ENCODE measurements at places on chromosomes 13 and 19.

DNA sequence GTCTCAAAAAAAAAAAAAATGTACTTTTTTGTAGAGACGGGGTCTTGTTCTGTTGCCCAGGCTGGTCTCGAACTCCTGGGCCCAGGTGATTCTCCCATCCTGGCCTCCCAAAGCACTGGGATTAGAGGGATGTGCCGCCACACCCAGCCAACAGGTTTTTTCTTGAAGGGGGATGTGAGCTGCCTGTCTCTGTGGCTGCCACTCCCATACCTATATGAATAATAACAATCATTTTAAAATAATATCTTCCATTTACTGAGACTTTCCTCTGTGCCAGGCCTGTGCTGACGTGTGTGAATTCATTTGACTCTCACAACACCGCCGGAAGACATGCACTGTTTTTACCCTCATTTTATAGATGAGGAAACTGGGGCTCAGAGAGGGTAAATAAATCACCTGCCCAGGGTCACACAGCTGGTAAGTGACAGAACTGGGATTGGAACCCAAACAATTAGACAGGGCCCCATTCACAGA lies 7.2 kb upstream of the BCL3 start:
- DNase-seq, result no peak

- DNase-seq, result no peak
These were observed 59.9 kb upstream of the ZNF85 start for GRCh38 chr19:20863176-20863575.

DNA sequence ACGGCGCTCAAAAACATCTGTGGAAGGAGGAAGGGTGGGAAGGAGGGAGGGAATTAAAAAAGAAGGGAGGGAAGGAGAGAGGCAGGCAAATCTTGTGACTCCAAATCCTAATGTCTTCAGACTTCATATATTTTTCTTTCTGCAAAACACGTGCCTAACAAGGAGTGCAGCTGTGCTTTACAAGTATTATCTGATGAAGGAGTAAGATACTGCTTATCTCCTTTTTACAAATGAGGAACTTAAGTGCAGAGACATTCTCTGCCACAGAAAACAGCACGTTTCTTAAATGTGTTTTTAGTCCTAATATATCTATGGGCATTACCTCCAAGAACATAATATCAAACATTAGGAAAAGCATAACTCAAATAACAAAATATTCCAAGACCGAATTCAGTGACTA lies 6.5 kb downstream of the FLT3 start:
- no peak for DNase-seq

GRCh38 chr13:60755380-60756163 lies 358.6 kb downstream of the TDRD3 start:
- no peak for DNase-seq

DNA sequence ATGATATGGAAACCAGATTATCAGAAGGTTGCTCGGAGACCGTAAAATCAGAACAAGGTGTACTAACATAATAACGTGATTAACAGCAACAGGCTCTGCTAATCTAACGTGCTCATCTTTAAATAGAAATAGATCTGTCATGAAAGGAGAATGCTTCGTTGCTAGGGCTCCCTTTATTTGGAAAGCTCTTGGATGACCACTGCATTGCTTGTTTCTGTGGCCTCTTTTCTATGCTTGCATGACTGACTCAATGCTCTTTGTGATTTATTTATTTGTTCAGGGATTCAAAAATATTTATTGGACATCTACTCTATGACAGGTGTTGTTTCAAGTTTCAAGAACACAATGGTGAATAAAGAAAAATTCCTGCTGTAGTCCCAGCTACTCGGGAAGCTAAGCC lies 22.3 kb upstream of the ZDHHC20 start:
- DNase-seq, result no peak

- no peak for DNase-seq
These were observed 3.4 kb upstream of the SIGLEC9 start for GRCh38 chr19:51121257-51121656.

DNA sequence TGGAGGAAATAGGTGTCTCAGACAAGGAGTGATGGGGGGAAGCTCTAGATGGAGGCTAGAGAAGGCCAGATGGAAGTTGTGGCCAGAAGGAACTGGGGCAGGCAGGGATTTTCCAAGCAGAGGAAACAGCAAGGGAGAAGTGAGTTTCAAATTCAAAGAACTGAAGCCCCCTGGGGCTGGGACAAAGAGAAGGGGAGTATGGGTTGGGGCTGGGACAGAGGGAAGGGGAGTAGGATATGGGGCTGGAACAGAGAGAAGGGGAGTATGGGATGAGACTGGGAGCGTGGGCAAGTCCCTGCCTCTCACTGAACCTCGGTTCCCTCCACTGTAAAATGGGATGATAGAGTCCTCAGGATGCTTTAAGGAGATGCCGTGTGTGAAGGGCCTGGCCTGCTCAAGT lies 1.9 kb upstream of the GTF2F1 start:
- DNase-seq, result no peak

GRCh38 chr13:31545616-31546015 lies 193.7 kb upstream of the RXFP2 start:
- no peak for DNase-seq

DNA sequence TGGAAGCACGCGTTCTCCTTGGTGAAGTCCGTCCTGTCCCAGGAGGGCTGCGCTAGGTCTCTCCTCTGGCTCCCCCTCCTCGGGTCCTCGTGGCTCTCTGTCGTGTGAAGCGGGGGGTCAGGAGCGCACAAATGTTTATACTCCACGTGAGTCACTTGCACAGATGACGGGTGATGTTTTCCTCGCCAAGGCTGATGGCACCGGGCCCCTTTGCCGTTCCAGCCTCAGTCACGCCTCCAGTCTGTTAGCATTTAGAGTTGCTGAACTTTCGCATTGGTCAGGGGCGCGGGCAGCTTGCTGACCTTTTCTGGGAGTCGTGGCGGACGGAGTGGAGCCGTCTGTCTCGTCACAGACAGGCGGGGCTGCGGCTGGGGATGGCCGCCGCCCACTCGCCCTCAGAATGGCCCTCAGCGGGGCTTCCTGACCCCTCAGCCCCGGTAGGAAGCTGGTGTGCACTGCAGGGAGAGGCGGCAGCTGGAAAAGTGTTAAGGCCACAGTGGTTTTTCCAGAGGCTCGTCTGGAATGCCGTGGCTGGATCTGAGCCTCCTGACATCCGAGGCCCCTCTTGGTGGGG lies 13.7 kb downstream of the KLHL26 start:
- DNase-seq, result no peak

Data from stimulated activated CD4-positive, alpha-beta T cell treated with anti-CD3 and anti-CD28 coated beads, Interleukin-4, amount 100 ng/mL, for 1 hour (primary cell).